Tibial artery (tissue), 4 donors: ENCODE measurements at places on chromosomes 7 and 10.

- no peak for DNase-seq
Observed at GRCh38 chr7:90178679-90179278, 24.5 kb downstream of the STEAP1 start.

- DNase-seq, result no peak
Observed at GRCh38 chr7:32865448-32866030, 26.0 kb downstream of the KBTBD2 start.

GRCh38 chr10:124677293-124677699 is 66.9 kb downstream of the FAM53B start:
- no peak for DNase-seq

DNA sequence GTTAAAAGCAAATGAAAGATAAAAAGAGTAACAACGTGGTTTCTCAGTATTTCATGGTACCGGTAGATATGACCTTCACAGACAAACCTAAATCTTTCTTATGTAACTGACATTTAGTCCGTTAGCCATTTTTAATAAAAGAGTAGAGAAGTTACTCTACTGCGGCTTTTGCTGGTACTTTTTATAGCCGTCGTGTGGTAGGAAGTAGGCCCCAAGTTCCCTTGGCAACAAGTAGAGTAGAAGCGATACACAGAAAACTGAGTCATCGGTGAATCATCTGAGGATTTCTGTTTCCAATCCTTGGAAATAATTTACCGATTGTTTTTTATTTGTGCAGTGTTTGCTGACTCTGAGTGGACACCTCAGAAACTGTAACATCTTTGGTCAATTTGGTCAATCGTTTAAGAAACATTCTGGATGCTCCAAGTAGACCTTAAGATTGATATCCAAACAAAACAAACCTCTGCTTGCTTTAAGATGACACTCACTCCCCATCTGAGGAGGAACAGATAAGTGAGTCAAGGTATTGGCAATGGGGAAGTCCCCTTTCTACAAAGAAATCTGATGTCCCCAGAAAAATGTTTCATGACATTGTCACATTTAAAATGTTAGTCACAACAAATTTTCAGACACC is 63.9 kb upstream of the AHR start:
- no peak for DNase-seq

DNA sequence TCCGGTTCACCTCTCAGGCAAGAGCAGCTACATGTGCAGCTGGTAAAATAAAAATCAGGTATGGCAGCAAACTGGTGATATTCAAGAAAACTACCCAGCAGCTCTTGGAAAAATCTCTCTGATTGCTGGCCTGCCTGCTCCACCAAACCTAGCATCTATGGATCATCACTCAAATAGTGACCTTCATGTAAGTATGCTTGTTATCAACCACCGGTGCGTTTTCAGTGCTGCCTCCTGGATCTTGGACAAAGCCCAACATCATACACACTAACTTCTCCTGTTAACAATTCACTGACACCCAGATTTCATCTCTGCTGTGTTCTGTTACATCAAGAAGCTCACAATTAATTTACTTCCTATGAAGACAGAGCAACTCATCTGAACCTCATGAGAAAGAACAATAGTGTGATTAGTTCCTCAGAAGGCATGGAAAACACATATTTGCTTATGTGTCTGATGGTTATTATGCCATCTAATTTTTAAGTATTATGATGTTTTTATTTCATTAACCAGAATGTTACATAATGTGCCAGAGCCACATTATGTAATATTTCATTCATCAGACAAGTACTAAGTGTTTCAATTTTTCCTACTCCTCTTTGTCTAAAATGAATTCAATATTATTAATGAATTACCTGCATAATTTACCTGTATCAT is 8.8 kb downstream of the CDK6 start:
- no peak for DNase-seq

- no peak for DNase-seq
Observed at GRCh38 chr10:124112891-124113580, 19.6 kb upstream of the CHST15 start.

DNA sequence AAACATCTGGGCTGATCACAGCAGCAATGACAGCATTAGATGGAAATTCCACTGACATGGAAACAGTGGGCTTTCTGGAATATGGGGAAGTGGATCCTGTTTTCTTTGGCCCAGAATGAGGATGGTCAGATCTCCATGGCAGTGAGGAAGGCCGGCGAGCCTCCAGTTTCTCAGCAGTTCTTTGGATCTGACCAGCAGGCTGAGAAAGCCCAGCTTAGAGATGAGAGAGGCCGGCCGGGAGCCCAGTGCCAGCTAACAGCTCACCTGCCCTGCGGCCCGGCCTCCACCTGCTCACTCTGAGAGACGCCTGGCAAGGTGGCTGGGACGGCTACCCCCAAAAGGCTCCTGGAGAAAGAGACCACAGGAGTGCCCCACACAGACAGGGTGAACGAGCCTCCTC is 24.2 kb downstream of the GPER1 start:
- DNase-seq, result no peak

- DNase-seq, result no peak
Observed at GRCh38 chr7:148963583-148964482, 64.5 kb downstream of the PDIA4 start.

DNA sequence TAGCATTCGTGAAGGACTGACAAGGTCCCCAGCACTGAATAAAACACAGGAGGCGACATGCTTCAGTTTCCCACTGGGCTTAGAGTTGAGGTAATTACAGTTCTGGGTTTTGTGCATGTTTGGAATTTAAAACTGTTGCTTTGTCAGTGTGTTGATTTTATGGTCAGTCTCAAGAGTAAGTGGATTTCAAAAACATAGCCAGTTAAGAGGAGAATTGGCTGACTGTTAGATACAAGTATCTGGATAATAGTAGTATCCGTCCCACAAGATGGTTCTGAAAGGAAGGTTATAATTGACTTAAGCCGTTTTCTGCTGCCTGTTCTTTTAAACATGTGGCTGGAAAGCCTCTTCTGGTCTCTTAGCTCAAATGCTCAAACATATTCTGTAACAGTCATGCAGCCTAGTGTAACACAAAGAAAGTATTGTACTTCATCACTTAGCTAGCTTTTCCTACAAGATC is 170.9 kb downstream of the POLR1F start:
- no peak for DNase-seq

DNA sequence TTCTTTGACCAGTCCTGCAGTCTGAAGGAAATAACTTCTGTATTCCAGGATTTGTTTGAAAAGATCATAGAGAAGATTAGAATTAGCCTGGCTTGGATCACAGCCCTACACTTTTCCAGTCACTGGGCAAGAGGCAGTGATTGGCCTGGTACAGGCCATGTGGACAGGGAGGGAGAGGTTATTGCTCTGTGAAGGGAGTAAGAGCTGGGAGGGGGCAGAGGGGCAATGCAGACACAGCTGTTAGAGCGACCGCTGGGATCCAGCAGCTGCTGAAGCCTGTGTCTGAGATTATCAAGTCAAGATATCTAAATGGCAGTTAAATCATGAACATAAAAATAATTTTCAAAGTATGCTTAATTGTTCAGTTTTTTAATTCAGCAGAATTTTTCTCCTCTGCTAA is 257.3 kb downstream of the SDK1 start:
- no peak for DNase-seq

DNA sequence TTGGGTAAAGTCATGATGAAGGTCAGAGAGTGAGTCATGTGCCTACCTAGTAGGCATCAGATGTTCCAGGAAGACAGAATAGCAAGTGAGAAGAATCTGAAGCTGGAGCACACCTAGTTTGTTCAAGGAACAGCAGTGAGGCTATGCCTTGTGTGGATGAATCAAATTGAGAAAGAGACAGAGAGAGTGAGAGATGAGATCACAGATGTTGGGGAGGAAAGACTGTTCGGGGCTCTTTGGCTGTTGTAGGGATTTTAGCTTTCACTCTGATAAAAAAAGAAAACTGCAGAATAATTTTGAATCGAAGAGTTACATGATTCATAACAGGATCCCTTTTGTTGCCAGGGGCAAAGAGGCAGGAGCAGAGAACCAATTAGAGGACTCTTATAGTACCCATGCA is 6.3 kb downstream of the LIPF start:
- no peak for DNase-seq

DNA sequence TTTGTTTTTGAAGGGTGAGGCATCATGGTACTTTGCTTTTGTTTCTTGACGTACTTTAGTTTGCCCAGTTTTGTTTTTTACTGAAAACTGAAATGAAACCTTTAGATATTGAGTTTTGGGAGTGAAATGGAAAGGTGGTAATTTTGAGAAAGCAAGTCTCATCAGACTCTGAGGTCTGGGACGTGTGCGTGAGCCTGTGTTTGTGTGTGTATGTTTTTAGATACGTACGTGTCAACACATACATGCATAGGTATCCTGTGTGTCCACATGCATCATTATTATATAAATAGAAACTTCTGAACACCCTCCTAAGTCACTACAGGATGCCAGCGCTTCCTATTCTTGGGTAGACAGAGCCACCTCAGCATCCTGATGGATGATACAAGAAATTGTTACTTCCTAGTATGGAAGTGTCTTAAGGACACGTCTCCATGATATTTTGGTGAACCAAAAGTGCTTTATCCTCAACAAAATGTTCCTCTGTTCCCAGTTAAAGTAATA is 47.8 kb downstream of the PROSER2 start:
- DNase-seq, result no peak

DNA sequence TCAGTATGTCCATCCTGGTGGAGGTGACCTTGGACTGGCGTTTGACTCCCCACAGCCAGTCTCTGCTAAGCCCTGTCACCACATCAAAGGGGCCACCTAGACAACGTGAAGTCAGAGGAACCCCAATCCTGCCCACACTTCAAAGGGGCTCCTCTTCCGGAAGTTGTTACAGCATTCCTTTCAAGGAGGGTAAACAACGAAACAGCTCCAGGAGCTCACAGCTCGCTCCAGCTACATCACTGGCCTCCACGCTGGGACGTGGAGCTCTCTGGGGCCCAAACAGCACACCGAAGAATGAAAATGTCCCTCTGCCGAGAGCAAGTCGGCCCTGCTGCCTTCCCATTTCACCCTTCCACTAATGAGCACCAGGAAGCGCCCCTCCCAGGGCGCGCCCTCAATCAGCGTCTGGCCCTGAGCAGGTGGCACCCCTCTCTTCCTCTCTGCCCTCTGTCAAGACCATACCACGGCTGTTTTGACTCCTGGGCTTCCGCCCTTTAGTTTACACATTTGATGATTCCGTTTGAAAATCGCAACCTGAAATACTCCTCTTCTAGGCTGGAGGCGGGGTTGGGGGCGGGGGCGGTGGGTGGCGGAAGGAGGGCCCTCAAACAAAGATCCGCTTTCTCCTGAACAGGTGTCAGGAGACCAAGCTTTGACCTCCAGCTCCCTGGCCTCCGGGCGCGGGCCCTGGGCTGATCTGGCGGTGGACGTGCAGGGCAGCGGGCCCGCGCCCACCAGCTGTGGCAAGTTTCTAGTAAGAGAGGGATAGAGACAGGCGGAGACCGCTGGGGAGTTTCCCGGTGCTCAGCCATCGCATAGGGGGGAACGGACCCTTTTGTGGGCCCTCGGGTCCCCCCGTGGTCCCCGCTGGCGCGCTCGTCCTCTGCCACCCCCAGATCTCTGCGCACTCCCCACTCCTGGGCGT is 53.1 kb upstream of the KDM7A start:
- no peak for DNase-seq

GRCh38 chr10:112246-112645 is 23.0 kb upstream of the ZMYND11 start:
- no peak for DNase-seq

DNA sequence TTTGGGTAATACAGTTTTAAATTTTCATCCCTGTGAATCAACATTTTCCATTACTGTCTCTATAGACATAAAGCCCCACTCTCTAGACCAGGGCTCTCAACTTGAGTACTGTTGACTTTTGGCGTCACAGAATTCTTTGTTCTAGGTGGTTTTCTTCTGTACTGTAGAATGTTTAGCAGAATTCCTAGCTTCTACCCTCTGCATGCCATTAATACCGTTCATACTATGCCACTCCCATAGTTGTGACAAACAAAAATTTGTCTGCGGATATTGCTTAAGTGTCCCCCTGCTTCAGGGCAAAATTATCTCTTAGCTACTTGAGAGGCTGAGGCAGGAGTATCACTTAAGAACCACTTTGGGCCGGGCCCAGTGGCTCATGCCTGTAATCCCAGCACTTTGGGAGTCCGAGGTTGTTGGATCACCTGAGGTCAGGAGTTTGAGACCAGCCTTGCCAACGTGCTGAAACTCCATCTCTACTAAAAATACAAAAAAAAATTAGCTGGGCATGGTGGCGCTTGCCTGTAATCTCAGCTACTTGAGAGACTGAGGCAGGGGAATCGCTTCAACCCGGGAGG is 57.3 kb upstream of the NRG3 start:
- no peak for DNase-seq

- DNase-seq, result no peak
Observed at GRCh38 chr10:60728056-60728455, 50.2 kb upstream of the CDK1 start.

DNA sequence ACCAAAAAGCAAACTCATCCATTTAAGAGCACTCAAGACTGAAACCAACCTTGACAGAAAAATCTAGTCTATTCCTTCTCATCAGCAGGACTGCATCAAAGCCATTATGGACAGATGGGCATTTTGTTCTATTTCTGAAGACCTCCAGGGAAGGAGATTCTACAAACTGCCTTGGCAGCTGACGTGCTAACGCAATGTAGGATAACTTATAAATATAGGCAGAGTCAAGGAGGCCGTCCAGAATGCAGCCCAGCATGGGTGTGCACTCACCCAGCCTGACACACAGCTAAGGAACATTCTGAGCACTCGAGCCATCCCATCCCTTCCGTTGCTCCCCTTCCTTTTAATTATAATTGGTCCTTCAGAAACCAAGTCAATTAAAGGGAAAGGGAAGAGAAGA is 25.3 kb upstream of the NEBL start:
- DNase-seq, result no peak

DNA sequence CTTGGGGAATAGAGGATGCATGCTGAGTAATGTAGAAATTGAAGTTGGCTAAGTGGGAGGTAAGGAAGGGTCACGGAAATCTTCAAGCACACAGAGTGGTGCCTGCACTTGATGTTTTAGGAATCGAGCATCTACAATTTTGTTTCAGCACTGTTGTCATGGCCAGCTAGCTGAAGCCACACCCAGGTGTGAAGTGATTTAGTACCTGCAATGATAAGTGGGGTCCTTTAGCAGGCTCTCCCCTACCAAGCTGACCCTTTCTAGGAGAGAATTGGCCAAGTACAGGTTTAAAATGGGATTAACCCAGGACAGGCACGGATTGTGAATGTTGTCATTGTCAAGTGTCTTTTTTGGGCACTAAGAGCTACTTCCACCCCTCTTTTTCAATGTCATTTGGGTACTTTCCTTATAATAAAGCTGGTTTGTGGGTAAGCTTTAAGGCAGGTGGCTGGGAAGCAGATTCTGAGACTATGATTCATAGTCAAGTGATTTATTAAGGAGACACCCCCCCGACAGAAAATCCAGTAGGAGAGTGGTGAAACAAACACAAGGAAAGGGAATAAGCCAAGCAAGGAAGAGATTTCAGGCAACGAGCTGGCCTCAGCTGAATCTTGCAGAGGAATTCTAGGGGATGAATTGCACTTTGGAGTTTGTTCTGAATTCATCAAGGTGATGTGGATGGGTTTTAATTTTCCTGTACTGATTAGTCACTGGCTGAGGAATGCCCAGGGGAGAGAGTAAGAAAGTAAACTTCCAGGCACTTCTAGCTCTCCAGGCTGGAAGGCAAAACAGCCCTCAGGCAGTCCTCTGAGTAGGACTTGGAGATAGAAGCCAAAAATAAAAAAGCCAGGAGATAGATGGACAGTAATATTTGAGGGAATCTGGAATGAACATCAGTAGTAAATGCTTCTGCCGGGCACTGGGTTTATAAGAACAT is 1128.4 kb downstream of the SORCS3 start:
- no peak for DNase-seq
